HT-29 (cell line): ENCODE measurements at places on chromosomes 7 and 10. TPM values are rescaled to one million over a fixed set of nuclear protein-coding genes. Genes with fewer than 3 reads are reported as not detected.

The CPEB3 gene
- total RNA-seq: 0.65 and 0.74 TPM in 2 replicates

The GTPBP10 gene
- total RNA-seq: 4.5 and 8.1 TPM in 2 replicates

The NRAP gene
- total RNA-seq: not detected in 2 replicates

The CRYGN gene
- 1.4 TPM in 1 of 2 replicates, not detected in the other for total RNA-seq

The GSTO1 gene
- total RNA-seq: 96.1 and 97.2 TPM in 2 replicates

The CACNA2D1 gene
- total RNA-seq: not detected in 2 replicates

The CYP2C9 gene
- total RNA-seq: not detected in 2 replicates

The SPDYE8 gene
- not detected in 2 replicates for total RNA-seq

The CTNNA3 gene
- not detected in 2 replicates for total RNA-seq

The NAT16 gene
- 0.13 TPM in 2 replicates for total RNA-seq

The LRRC17 gene
- not detected in 2 replicates for total RNA-seq

The EPDR1 gene
- total RNA-seq: not detected in 2 replicates

The POU6F2 gene
- not detected in 2 replicates for total RNA-seq

The ADIRF gene
- total RNA-seq: 1.6 and 3.1 TPM in 2 replicates

The C10orf67 gene
- total RNA-seq: 0.18 TPM in 1 of 2 replicates, not detected in the other

The PDZD7 gene
- 6.3 and 7.4 TPM in 2 replicates for total RNA-seq

The NPTX2 gene
- total RNA-seq: not detected in 2 replicates

The SH2B2 gene
- total RNA-seq: 2.0 TPM in 2 replicates

The TAX1BP1 gene
- total RNA-seq: 33.0 and 33.8 TPM in 2 replicates

The PON3 gene
- 2.2 and 3.6 TPM in 2 replicates for total RNA-seq

The NRF1 gene
- total RNA-seq: 10.5 and 13.1 TPM in 2 replicates

The WDFY4 gene
- 0.10 TPM in 1 of 2 replicates, not detected in the other for total RNA-seq

The ANKRD2 gene
- total RNA-seq: 0.23 TPM in 1 of 2 replicates, not detected in the other

The C10orf62 gene
- total RNA-seq: not detected in 2 replicates

The LIPK gene
- total RNA-seq: not detected in 2 replicates

The HTRA1 gene
- not detected in 2 replicates for total RNA-seq

The EBLN1 gene
- total RNA-seq: not detected in 2 replicates

The PTF1A gene
- not detected in 2 replicates for total RNA-seq

The PTN gene
- total RNA-seq: not detected in 2 replicates

The PLAU gene
- 0.15 and 0.21 TPM in 2 replicates for total RNA-seq

The GSDME gene
- not detected in 2 replicates for total RNA-seq

The OPN1SW gene
- not detected in 2 replicates for total RNA-seq

The TMEM72 gene
- not detected in 2 replicates for total RNA-seq

The GDF2 gene
- total RNA-seq: not detected in 2 replicates

The SLC26A5 gene
- not detected in 2 replicates for total RNA-seq

The ST8SIA6 gene
- not detected in 2 replicates for total RNA-seq

The SKIDA1 gene
- not detected in 2 replicates for total RNA-seq

The TAC1 gene
- not detected in 2 replicates for total RNA-seq

The PLAC9 gene
- not detected in 2 replicates for total RNA-seq

The GATA3 gene
- 0.86 and 1.4 TPM in 2 replicates for total RNA-seq

The NKX2-3 gene
- not detected in 2 replicates for total RNA-seq

The ARHGEF35 gene
- total RNA-seq: 7.5 and 12.7 TPM in 2 replicates

The CLCN1 gene
- 2.8 and 3.0 TPM in 2 replicates for total RNA-seq

The DENND2A gene
- total RNA-seq: not detected in 2 replicates

The PRSS37 gene
- total RNA-seq: not detected in 2 replicates

The TRPV6 gene
- 0.55 and 0.56 TPM in 2 replicates for total RNA-seq

The GDF10 gene
- total RNA-seq: not detected in 2 replicates

The VCL gene
- 31.6 and 41.9 TPM in 2 replicates for total RNA-seq

The PIK3CG gene
- total RNA-seq: 2.9 and 3.1 TPM in 2 replicates

The ANXA8 gene
- total RNA-seq: not detected in 2 replicates

The CDHR1 gene
- total RNA-seq: not detected in 2 replicates

The CALML3 gene
- not detected in 2 replicates for total RNA-seq

The CHST15 gene
- not detected in 2 replicates for total RNA-seq
